HTR-8/SVneo (cell line): ENCODE measurements at places on chromosomes 6 and 20.

GRCh38 chr6:90483116-90483839 lies 103.6 kb downstream of the MAP3K7 start:
- no peak for DNase-seq

- DNase-seq: peak; percentile 17
These were observed 195.7 kb downstream of the FARS2 start for GRCh38 chr6:5457041-5457440.

DNA sequence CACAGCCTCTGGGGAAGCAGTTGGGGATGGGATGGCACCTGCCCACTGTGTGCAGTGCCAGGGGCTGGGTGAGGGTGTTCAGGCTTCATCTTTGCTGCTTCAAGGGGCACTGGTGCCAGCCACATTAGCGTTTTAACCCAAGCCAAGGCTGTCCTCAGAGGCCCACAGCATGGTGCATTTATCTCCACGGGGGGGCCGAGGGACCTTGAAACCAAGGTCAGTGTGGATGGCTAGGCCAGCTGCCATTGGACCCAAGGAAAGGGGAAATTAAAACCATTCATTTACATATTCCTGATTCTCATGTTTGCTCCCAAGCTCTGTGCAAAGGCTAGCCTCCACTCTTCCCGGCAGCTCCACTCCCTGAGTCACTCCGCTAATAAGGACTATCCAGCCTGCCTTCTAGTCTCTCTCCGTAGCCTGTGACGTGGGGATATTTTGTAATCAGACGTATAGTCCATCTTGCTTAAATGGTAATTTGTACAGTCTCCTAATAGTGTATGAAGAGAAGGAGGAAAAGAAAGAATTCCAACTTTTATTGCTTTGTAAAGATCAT lies 197.1 kb downstream of the CDH4 start:
- no peak for DNase-seq

- no peak for DNase-seq
These were observed 11.0 kb upstream of the FAM210B start for GRCh38 chr20:56347628-56348304.

DNA sequence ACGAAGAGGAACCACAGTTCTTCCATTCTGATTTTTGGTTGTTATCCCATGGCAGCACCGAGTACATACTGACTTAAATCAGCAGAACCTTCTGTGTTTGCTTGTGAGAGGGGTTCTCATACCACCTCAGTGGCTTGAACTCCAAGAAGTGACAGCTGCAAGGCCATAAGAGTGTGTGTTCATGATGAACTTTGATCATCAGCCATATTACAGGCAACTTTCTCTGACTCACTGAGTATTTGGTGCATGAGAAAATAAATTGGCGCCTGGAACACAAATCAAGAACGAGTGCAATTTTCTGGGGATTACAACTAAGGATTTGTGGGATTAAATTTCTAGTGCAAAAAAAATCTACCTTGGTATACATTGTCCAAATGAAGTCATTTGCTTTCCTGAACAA lies 68.9 kb downstream of the CYP39A1 start:
- DNase-seq: no peak

- no peak for DNase-seq
These were observed 21.7 kb downstream of the SEC63 start for GRCh38 chr6:107936162-107936909.

DNA sequence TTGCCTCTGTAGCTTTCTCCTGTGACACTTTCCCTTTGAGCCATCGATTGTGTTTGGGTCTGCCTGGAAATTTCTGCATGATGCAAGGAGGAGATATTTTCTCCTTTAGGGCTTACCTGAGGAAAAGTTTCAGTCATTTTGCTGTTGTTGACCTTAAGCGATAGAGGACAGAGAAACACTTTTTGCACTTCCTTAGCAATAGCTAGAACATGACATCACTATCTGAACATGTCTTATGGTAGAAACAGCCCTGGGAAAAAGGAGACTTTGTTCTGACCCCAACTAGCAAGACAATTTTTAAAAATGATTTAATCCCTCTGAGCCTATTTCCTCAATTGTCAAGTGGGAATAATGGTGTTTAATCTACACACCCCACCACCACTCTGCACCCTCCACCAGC lies 9.7 kb upstream of the FILIP1 start:
- no peak for DNase-seq

GRCh38 chr6:45502456-45502855 lies 124.7 kb upstream of the SUPT3H start:
- DNase-seq: no peak

DNA sequence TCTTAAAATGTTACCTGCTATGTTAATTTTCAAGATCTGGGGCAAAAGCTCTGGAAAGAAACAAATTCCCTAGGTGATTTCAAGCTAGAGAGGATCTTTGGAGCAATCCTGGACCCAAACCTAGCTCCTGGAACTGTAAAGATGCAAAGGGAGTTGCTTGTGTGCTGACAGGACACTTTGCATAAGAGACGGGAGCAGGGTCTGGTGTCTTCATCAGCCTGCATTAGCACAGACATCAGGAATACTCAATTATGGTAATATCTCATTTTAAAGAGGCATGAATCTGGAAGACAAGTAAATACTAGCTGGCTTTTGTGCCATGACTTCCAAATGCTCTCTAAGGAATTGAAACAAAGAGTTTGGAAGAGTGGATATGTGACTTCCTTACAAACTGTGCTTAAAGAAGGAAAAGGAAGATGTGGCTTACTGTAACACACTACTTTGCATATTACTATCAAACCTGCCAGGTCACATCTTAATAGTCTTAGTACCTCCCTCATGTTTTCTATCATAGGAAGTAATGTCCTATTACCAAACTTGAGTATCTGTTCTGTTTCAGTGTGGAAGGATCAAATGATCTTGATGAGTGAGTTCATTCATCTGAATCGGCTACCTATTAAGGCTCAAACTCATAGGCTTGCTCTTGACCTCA lies 193.4 kb downstream of the ALDH8A1 start:
- no peak for DNase-seq

- DNase-seq: no peak
These were observed 148.6 kb upstream of the MAN1A1 start for GRCh38 chr6:119497988-119498727.

DNA sequence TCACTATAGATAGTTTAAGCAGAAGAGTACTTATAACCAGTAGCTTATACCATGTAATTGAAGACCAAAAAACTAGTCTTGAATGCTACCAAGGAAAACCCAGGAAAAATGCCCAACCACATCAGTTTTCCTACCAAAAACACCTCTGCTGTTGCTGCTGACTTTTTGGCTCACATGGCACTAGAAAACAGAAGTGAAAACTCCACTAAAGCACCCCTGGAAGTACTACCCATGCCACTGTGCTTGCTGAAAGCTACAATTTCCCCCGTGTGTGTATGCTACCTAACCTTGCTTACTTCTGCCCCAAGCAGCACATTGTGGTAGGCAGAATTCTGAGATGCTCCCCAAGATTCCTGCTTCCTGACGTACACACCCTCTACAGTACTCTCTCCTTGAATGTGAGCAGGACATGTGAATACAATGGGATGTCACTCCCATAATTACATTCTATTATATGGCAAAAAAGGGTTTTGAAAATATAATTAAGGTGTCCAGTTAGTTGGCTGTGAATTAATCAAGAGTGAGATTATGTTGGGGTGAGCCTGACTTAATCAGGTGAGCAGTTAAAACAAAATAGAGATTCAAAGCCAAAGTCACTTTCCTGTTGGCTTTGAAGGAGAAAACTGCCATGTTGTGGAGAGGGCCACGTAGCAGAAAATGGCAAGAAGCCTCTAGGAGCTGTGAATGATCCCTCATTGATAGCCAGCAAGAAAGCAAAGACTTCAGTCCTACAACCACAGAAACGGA lies 209.8 kb upstream of the MARCKS start:
- no peak for DNase-seq

- no peak for DNase-seq
These were observed 36.7 kb downstream of the MARCKS start for GRCh38 chr6:113893866-113894265.

GRCh38 chr6:142341855-142342330 lies 40.1 kb downstream of the ADGRG6 start:
- DNase-seq: no peak

GRCh38 chr6:148619891-148620290 lies 126.9 kb upstream of the UST start:
- no peak for DNase-seq

GRCh38 chr6:108779536-108780275 lies 68.5 kb upstream of the ARMC2 start:
- DNase-seq: no peak

DNA sequence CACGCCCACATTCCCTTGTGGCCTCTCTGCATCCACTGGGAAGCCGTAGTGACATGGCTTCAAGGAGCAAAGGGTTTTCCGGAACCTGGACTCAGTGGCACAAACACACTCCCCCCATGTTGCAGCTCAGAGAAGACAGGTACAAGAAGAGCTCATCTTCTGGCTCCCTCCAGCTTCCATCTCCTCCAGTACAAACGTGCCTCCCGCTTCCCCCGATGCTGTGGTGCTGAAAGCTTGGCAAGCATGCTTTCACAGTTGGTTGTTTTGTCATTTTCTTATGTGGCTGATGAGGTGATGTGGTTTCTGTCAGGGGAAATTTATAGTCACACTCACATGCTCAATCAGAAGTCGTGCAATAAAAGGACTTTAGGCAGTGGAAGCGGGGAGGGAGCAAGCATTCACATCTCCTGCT lies 258.5 kb downstream of the KIF16B start:
- DNase-seq: no peak

- DNase-seq: no peak
These were observed 27.7 kb downstream of the PTPRA start for GRCh38 chr20:2900845-2901592.

DNA sequence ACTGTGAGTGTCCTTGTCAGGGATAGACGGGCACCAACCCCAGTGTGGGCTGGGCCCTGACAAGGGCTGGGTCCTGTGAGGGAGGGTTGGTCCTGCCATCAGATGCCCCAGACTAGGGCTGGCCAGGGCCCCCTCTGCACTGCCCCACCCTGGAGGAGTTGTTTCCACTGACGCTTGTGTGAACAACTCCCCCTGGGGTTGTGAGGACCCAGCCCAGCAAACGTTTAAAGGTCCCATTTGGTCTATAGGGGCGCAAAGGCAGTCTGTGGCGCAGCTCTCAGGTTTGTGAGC lies 104.1 kb downstream of the BMP7 start:
- no peak for DNase-seq

- no peak for DNase-seq
These were observed 13.0 kb downstream of the FBXO5 start for GRCh38 chr6:152969688-152970418.

- no peak for DNase-seq
These were observed 36.1 kb downstream of the SLC22A2 start for GRCh38 chr6:160222491-160222890.

- no peak for DNase-seq
These were observed 697.2 kb upstream of the AGPAT4 start for GRCh38 chr6:161971043-161971442.

DNA sequence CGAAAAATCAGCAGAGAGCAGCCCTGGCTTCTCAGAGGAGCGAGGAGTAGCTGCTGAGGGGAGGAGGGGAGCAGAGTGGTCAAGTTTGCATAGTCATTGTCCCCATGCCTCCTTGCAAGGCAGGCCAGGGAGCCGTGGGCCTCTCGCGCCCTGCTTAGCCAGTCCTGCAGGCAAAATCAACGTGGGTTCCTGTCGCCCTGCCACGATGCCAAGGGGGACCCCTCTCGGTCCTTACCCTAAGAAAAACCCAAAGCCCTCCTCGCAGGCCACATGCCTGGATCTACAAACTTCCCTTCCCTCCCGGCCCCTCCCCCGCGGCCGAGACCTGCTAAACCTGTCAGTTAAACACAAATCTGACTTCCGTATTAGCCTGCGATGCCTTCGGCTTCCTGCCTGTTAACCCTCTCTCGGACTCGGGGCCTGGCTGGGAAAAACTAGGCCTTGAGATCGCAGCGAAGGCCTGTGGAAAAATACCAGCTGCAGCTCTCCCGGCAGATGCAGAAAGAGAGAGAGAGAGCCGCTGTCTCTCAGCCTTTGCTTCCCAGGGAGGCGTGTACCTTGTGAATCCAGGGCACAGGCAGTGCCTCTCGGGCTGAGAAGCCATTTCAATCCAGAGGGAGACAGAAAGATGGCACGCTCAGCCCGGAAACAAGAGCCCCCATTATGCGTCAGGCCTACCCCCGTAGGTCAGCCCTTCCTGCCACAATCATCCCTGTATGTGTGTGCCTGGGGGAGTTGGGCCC lies 968 bp upstream of the ZMYND8 start:
- DNase-seq: peak; percentile 58

DNA sequence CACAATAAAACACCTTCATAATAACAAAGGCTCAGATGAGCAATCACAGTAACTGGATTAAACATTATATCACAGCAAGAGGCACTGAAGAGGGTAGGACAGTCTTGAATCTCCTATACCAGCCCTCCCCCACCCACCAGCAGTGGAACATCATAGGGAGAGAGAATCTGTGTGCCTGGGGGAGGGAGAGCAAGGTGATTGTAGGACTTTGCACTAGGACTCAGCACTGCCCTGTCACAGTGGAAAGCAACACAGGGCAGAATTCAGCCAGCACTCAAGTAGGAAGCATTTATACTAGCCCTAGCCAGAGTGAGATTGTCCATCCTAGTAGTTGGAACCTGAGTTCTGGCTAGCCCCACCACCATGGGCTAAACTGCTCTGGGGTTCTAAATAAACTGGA lies 400.2 kb downstream of the HAO1 start:
- DNase-seq: no peak

GRCh38 chr6:111794727-111795452 lies 78.4 kb downstream of the FYN start:
- no peak for DNase-seq

DNA sequence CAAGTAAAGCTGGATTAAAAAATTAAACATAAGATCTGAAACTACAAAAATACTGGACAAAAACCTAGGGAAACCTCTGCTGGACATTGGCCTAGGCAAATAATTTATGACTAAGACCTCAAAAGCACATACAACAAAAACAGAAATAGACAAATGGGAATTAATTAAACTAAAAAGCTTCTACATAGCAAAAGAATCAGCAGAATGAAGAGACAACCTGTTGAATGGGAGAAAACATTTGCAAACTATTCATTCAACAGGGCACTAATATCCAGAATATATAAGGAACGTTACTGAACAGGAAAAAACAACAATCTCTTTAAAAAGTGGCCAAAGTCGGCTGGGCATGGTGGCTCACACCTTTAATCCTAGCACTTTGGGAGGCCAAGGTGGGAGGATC lies 6.8 kb upstream of the GINM1 start:
- no peak for DNase-seq

DNA sequence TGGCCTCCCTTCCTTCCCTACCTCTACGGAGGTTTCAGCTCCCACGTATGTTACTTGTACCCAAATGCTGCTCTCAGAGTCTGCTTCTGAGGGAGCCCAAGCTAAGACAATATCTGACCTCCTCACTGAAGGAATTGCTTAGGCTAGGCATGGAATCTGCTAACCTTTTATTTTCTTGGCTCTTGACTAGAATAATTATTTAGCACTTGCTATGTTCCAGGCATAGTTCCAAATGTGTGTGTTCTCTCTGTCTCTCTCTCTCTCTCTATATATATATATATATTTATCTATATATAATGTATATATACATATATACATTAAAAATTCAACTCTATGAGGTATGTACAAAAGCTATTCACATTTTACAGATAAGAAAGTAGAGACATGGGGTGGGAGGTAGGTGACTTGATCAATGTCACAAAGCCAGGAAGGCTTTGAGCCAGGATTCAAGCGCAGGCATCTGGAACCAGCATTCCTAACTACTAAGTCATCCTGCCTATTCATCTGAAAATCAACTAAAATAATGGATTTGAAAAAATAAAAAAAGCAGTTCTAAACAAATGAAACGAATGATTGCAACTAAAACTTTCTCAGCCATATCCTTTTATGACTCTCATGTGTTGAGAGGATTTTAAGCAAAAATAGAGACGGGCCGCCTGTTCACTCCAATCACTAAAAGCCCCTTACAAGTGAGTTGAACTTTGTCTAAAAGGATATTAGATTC lies 189.7 kb upstream of the JAG1 start:
- no peak for DNase-seq

GRCh38 chr6:118488631-118489030 lies 59.5 kb upstream of the PLN start:
- DNase-seq: no peak
